ENCODE measurements at places on chromosomes 4 and X.

GRCh38 chrX:153969904-153970356 is 1.7 kb downstream of the HCFC1 start:
- DNase-seq: no peak

- no peak for DNase-seq
Observed at GRCh38 chr4:780716-781492, 45.0 kb downstream of the CPLX1 start.

DNA sequence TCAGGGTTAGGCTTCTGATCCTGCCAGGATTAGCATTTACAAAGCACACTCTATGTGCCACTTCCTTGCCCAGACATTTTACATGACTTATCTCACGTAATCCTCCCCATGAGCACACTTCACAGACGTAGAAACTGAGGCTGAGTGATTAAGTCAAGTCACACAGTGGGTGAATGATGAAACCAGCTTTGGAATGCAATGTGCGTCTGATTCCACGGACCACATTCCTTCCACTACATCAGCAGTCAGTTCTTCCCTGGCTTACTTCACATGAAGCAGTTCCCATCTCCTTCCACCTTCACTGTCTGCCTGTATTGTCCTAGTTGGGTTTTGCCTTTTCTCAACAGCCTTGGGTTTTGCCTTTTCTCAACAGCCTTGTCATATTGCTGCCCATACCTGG is 134.3 kb upstream of the PPARGC1A start:
- DNase-seq: no peak

GRCh38 chrX:45323387-45323786 is 122.7 kb upstream of the DIPK2B start:
- no peak for DNase-seq

DNA sequence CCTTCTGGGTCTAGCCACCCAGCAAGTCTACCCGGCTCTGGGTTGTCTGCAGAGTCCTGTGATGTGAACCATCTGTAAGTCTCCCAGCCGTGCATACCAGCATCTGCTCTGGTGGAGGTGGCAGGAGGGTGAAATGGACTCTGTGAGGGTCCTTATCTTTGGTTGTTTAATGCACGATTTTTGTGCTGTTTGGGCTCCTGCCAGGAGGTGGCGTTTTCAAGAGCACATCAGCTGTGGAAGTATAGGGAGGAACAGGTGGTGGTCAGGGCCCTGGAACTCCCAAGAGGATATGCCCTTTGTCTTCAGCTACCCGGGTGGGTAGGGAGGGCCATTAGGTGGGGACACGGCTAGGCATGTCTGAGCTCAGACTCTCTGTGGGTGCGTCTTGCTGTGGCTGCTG is 66.5 kb upstream of the ZFP42 start:
- no peak for DNase-seq

GRCh38 chr4:76767983-76768382 is 130.0 kb downstream of the SOWAHB start:
- DNase-seq: no peak

GRCh38 chr4:6779667-6780565 is 2.6 kb upstream of the KIAA0232 start:
- DNase-seq: no peak

DNA sequence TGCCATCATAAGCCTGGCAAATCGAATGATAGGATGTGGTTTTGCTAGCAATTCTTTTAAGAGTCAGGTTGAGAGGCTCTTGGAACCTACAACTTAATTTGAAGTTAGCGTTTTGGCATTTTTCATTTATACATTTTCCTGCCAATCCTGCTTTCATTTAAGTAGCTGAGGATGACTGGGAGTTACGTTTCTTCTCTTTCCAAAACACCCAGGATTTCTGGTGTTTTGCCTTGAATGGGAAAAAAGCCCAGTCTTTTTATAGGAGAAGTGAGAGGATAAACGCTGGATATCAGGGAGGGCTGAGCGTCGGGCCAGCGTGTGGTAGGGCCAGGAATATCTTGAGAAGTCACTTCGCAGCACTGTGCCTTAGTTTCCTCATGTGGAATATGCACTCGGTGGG is 174.2 kb upstream of the HAND2 start:
- DNase-seq: no peak
